Jurkat, Clone E6-1 (cell line): ENCODE measurements at places on chromosomes 13 and 19.

- DNase-seq = no peak
Measured at GRCh38 chr13:24672141-24673132, 7.8 kb upstream of the ATP12A start.

GRCh38 chr13:72652681-72653080 lies 74.7 kb downstream of the MZT1 start:
- no peak for DNase-seq

- DNase-seq = no peak
Measured at GRCh38 chr19:12995596-12996405, 526 bp downstream of the NFIX start.

- no peak for DNase-seq
Measured at GRCh38 chr13:42855410-42855809, 74.0 kb downstream of the FAM216B start.

- no peak for DNase-seq
Measured at GRCh38 chr13:65347420-65348030, 1882.6 kb downstream of the PCDH9 start.

GRCh38 chr13:29935309-29935981 lies 85.0 kb upstream of the UBL3 start:
- DNase-seq = peak; percentile 84

GRCh38 chr19:9673912-9674662 lies 813 bp downstream of the ZNF562 start:
- no peak for DNase-seq

DNA sequence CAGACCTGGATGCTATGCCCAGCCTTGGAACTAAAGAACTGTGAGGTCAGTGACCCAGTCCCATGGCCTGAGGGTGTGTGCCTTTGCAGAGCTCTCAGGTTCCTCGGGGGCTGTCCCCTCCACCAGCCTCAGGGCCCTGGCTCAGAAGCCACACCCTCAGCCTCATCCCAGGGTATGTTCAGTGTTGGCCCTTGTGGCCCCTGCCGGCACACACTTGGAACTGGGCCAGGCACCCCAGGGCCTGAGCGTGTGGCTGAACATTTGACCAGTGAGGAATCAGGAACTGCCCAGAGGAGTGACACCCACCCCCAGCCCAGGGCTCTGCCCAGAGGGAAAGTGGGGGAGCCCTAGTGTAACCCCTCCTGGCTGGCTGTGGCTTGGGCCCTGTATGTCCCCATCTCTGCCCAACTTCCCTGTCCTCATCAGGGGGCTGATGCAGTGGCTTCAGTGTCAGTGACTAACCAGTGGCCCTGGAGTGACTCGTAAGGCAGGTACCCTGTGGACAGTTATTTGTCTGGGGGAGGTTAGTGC lies 10.0 kb downstream of the NKPD1 start:
- no peak for DNase-seq

DNA sequence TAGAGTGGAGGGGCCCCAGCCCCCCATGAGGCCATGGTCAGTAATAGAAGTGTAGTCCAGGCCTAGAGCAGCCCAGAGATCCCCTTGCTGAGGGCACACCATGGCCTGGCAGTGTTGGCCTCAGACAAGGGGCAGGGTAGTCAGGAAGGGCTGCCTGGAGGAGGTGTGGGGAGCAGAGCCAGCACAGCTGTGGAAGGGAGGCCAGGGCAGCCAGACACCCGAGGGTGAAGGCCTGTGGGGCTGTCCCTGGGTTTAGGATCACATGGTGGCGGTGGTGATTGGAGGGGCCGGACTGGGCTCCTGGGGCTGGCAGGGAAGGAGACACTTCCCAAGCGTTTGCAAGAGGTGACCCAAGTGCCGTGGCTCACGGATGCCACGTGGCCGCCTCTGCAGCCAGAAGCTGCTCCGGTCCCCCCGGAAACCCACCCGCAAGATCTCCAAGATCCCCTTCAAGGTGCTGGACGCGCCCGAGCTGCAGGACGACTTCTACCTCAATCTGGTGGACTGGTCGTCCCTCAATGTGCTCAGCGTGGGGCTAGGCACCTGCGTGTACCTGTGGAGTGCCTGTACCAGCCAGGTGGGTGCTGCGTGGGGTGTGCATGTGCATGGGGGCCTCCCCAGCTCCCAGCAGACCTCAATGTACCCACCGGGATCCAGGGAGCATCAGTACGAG lies 11.6 kb upstream of the TEKTIP1 start:
- DNase-seq = no peak

GRCh38 chr13:29782798-29783197 lies 67.6 kb downstream of the UBL3 start:
- no peak for DNase-seq

GRCh38 chr19:35169221-35169995 lies 14.9 kb downstream of the FXYD5 start:
- DNase-seq = no peak

- no peak for DNase-seq
Measured at GRCh38 chr13:95226476-95226875, 74.8 kb downstream of the ABCC4 start.

DNA sequence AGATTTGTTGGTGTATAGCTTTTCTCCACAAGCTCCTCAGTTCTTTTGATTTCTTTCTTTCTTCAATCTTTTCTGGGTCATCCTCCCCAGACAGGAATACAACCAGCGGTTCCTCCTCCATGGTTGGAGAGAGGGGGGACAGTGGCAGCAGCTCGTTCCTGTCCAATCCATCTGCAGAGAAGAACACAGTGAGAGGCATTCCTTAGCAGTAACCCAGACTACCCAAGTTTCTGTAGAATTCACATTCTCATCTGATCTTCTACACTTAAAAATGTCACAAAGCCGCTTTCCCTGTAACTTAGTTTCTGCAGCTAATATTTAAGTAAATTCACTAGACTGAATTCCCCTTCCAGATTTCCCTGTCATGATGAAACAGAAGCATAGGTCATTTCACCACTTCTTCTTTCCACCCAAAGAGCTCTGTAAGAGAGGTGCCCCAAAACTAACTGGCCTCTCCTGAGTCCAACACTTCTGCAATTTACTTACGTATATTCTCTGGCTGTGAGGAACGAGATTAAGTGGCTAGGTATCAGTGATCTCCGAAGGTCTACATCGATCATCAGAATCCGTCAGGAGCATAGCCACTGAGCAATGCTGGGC lies 171.9 kb downstream of the TBC1D4 start:
- DNase-seq = no peak

- no peak for DNase-seq
Measured at GRCh38 chr13:42751693-42752092, 29.7 kb upstream of the FAM216B start.

- DNase-seq = no peak
Measured at GRCh38 chr13:94325650-94326049, 153.8 kb downstream of the DCT start.

- DNase-seq = no peak
Measured at GRCh38 chr13:24741016-24741662, 22.8 kb upstream of the RNF17 start.

- no peak for DNase-seq
Measured at GRCh38 chr13:27448308-27448707, 2.1 kb downstream of the MTIF3 start.

GRCh38 chr19:18310118-18310909 lies 12.6 kb downstream of the LSM4 start:
- no peak for DNase-seq

DNA sequence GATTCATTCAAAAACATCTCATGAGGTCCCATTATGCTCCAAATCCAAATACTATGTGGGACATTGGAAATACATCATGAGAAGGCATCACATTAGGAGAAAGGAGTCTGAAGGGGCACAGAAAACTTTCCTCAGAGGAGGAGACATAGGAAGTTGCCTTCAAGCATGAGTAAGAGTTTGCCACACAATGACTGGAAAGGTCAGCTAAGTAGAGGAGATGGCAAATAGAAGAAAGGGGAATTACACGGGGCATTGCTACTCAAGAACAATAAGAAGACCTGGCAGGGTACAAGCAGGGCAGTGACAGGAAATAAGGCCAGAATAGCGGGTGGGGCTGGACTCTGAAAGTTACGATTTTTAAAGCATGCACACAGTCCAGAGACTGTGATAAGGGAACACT lies 231.6 kb downstream of the SPRY2 start:
- DNase-seq = no peak

GRCh38 chr13:113342820-113343691 lies 20.9 kb downstream of the GRTP1 start:
- DNase-seq = no peak

DNA sequence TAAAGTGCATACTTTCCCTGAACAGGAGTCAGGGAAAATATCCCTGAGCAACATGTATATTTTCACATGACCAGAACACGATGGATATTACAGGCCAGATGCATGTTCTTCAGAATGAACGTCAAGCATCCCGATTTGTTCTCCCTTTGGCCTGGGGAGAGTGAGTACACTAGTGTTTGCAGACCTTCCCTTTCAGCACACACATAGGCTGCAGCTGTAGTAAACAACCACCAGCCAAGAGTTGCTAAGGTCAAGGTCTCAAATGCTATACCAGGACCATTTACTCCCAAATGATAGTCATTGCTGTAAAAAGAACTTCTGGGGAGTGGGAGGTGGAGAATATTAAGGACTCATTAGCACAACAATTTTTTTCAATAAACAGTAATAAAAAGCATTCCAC lies 3.0 kb downstream of the KLF12 start:
- no peak for DNase-seq

DNA sequence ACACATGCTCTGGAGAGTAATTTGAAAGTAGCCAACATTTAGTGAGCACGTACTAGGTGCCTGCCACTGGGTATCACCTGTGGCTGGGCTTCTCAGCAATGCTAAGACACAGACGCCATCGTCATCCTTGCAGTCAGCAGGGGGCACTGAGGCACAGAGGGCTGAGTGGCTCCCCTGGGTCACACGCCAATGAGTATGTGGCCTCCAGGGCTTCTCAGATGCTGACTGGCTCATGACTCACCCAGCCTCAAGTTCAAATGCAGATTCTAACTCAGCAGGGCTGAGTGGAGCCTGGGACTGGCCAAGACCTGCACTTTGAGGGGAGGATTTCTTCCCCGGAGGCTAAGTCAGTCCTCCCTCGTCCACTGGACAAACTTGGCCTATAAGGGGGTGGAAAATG lies 115.1 kb upstream of the CACNA1A start:
- DNase-seq = no peak

DNA sequence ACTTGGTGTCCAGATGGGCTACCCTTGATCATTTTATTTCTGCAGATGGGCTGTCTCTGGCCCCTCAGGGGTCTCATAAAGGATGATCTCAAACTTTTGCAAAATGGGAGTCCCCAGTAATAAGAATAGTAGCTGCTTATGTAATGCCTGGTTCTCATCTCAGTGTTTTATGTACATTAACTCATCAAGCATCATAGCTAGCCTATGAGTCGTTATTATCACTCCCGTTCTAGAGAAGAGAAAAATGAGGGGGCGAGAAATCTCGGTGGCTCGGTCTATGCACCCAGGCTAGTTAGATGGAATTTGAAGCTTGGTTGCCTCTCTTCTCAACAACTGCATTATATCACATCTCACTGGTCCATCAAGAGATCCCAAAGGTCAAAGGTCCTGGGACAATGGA lies 3.4 kb downstream of the CACNG6 start:
- DNase-seq = no peak
